ENCODE measurements at places on chromosomes 1 and 21. TPM values are rescaled to one million over a fixed set of nuclear protein-coding genes. Genes with fewer than 3 reads are reported as not detected.

Gene RNU1-3
- under 0.01 TPM for total RNA-seq

Gene CTTNBP2NL
- 30.2 TPM for total RNA-seq

Gene BEND5
- 17.5 TPM for total RNA-seq

Gene DVL1
- total RNA-seq, result 58.6 TPM

Gene ZNF281
- 44.1 TPM for total RNA-seq

Gene FAM163A
- 1.6 TPM for total RNA-seq

Gene SLAMF7
- total RNA-seq, result not detected

Gene LAPTM5
- total RNA-seq, result 10.1 TPM

Gene MEX3A
- total RNA-seq, result 33.4 TPM

Gene MASP2
- not detected for total RNA-seq

Gene UBL4B
- total RNA-seq, result not detected

Gene TMPRSS3
- total RNA-seq, result 0.23 TPM

Gene NTMT2
- not detected for total RNA-seq

Gene NBPF4
- total RNA-seq, result 0.46 TPM
